ENCODE measurements at places on chromosomes 7 and 10.
A peak's percentile ranks its signal among the peaks of the same experiment; 100 is the strongest.

GRCh38 chr7:47844311-47844710 lies 104.0 kb downstream of the PKD1L1 start:
- no peak for DNase-seq

DNA sequence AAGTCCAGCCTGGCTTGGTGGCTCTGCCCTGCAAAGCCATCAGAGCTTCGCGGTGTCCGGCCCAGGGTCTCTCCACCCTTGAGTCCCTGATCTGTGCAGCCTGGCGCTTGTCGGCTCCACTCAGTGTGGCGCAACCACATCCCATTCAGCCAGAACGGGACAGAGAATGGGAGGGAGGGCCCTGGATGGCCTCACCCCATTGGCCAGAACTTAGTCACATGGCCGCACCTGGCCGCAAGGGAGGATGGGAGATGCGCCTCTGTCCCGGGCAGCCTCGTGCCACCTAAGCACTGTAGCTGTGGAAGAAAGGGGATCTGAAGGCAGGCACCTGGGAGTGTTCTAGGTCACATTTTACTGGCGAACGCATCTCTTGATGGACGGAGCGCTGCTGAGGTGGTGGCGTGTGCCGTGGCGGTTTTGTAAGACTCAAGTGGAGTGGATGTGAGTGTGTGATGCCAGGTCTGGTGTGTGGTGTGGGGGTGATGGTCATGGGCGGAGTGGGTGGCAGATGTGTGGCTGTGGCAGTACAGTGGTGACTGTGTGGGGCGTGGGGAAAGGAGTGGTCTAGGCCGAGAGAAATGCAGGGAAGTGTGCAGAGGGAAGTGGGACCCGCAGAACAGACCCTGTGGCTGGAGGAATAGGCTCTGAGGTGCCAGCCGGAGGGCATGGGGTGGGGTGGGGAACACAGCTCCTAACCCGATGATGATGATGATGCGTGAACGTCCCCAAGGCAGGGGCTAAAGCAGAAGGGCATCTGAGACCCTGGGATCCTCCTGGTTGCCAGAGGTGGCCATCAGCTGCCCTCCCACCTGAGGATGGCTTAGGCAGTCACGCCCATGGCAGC lies 19.0 kb downstream of the CLEC2L start:
- no peak for DNase-seq

- no peak for DNase-seq
These were observed 172.3 kb downstream of the MDFIC start for GRCh38 chr7:115094163-115094562.

DNA sequence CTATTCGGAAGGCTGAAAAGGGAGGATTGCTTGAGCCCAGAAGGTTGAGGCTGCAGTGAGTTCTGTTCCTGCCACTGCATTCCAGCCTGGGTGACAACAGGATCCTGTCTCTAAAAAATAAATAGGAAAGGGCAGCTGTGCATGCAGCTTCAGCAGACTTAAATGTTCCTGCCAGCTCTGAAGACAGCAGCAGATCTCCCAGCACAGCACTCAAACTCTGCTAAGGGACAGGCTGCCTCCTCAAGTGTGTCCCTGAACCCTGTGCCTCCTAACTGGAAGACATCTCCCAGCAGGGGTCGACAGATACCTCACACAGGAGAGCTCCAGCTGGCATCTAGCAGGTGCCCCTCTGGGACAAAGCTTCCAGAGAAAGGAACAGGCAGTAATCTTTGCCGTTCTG lies 117.9 kb downstream of the CXCL12 start:
- DNase-seq = no peak

- no peak for DNase-seq
These were observed 3.1 kb upstream of the CRTAC1 start for GRCh38 chr10:98033515-98033914.

DNA sequence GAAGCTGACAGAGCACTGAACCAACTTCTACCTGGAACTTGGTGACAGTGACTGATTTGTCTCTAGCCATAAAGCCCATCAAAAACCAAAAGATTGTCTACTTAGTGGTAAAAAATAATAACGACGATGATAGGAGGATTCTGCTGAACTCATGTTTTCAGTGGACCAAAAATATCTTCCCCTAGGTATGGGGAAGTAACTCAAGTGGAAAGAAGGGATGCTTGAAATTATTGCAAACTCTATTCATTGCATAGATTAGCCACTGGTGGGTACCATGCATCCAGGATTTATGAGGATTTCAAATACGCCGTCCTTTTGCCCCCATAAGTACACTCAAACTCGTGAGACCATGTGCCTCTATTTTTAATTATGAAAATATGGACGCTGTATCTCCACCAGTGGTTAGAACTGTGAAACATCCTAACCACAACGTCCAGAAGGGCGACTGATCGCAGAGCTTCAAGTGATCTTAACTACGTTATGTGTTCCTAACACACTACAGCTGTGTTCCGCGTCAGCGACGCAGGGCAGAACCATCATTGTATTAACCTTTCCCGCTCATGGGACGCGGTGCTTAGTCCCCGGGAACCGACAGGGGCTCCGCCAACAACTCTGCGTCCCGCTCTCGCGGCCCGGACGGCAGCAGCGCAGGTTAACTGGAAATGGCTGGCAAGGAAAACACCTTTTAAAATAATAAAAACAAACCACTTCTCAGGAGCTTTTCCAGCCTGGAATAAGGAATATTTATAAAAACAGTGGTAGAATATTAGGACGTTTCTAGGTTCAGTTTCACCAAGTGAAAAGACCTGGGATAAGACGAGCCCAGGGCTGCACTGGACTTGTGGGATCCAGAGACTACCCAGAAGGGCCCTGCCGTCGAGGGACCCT lies 776 bp downstream of the PEX1 start:
- DNase-seq = peak; percentile 54

DNA sequence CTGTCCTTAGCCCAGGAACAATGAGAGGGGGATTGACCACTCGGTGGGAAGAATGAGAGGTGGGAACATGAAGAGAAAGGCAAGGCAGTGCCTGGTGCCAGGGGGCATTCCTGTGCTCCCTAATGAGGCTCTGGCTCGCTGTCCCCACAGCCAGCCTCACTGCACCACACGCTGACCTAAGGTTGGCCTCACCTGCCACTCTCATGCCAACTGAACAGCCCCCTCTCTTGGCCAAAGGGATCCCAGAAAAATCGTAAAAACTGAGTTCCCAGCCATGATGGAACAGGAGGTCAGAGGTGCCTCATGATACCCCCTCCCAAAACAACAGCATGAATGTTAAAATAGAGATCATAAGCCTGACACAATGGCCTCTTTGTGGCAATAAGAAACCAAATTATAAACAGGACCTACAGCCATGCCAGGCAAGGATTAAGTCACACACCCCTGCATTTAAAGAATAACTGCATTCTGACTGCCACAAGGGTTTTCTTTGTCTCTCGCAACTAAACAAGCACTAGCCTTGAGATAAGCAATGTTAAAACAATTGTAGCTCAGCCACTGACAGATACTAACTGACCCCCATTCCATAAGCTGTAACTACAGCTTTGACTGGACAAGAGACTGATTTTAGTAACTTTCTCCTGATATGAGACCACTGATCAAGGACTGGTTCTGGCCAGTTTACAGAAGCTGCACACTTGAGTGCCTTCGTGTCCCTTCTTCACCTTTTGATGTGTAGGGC lies 149.2 kb downstream of the SH2D4B start:
- no peak for DNase-seq

- DNase-seq = no peak
These were observed 1148.0 kb upstream of the CELF2 start for GRCh38 chr10:9869606-9870176.

- no peak for DNase-seq
These were observed 81.5 kb upstream of the AFAP1L2 start for GRCh38 chr10:114485696-114486400.

GRCh38 chr10:133055470-133055869 lies 32.3 kb upstream of the ADGRA1 start:
- no peak for DNase-seq

- DNase-seq = no peak
These were observed 20.0 kb downstream of the JAZF1 start for GRCh38 chr7:28160551-28160991.

DNA sequence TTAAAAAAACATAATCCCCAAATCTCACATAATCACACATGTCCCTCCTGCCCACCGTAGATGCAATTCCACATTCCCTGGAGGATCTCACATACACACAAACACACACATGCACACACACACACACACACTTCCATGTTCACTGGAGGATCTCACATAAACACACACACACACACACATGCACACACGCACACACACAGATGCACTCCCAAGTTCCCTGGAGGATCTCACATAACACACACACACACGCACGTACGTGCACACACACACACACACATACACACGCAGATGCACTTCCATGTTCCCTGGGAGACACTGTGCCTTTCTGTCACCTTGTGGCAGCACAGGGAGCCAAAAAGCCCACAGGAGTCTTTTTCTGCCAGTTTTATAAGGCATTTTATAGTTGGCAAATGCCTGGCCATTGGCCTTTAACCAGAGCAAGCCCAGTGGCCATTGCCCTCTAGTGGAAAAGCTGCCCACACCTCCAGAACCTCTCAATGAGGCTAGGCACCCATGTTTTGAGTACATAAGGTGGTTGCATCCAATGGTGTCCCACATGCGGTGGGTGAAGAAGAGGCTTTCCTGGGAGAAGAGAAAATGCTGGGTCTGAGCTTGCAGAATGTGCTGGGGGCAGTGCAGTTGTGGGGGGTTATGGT lies 115.4 kb upstream of the ACBD5 start:
- DNase-seq = no peak

DNA sequence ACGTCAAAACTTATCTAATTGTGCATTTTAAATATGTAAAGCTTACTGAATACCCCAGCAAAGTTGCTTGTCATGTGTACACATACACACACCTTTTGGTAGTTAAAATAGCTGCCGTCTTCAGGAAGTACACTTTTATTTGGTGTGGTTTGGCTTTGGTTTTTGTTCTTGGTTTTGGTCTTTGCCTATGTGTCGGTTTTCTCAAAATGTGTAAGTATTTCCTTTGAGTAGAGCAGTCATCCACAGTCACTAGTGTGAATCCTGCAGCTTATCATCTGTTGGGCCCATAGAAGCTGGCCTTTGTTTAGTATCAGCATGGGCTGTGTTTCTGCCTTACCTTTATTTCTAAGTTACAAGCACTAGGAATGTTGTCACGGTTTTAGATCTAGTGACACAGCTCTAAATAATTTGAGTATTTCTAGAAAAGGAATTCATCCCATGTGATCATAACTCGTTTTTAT lies 35.3 kb downstream of the NET1 start:
- DNase-seq = no peak

- no peak for DNase-seq
These were observed 26.4 kb downstream of the PRF1 start for GRCh38 chr10:70575874-70576802.

- no peak for DNase-seq
These were observed 56.9 kb downstream of the ADK start for GRCh38 chr10:74207691-74208480.

DNA sequence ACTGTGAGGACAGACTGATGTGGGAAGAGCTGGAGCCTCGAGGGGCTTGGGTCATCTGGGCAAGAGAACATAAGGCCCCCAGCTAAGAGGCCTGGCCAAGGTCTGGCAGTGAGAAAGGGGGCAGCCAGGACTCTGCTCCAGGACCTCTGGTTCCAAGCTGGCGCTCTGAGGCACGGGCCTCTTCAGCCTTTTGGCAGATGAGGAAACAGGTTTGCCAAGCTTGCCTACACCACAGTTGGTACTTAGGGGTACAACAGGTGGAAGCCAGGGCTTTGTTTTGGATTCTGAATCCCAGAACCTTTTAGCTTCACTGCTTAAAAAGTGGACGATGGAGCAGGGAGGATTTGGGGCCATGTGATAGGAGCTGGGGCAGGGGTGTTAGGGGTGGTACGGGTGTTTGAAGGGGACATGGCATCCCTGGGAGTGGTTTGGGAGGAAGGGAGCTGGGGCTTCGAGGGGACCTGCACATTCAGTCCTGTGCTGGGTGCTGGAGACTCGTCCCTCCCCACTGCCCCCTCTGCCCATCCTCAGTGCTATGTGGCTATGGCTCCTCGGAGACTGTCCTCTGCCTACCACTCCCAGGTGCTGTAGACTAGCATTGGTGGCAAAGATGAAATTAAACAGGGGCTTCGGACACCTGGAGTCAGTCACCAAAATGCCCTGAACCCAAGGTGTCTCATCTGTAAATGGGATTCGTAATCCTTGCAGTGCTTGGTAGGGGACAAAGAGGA lies 30.3 kb downstream of the ZNF775 start:
- no peak for DNase-seq
